ENCODE measurements at places on chromosomes 1 and 21. TPM values are rescaled to one million over a fixed set of nuclear protein-coding genes. Genes with fewer than 3 reads are reported as not detected.

- peak; percentile 67 for DNase-seq
These were observed 10.7 kb downstream of the FMOD start for GRCh38 chr1:203340112-203340790.

Gene NTMT2
- 5.9 TPM for total RNA-seq

Gene LRRC39
- 209 TPM for total RNA-seq

DNA sequence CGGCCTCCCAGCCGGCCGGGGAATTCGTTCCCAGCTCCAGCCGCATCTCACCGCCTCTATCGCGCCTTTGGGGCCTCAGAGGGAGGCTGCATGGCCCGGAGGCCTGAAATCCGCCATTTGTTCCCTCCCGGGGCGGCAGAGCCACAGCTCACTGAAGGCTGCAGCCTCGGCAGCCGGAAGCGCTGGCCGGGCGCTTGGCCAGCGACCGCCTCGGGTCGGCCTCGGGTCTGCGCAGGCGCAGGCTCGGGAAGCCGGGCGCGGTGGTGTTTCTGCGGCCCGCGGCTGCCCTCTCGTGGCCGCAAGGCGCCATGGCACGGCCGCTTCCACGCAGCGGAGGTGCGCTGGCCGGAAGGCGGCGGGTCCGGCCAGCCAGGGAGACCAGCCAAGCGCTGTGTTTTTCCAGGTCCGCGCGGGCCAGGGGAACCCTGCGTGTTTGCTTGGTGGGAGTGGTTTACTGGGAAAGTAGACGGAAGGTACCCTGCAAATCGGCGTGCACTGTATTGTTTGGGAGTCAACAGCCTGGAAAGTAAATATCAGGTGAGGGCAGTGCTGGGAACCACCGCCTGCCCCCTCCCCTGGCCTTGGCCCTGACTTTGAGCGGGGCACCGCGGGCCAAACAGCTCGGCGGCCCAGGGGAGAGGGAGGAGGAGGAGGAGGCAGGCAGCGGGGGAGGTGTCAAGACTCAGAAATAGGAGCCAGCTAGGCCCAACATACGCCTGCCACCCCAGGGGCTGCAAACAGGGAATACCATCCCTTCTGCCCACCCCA is 52.7 kb upstream of the CD34 start:
- peak; percentile 97 for DNase-seq

Gene MYOG
- not detected for total RNA-seq

Gene POU3F1
- not detected for total RNA-seq

DNA sequence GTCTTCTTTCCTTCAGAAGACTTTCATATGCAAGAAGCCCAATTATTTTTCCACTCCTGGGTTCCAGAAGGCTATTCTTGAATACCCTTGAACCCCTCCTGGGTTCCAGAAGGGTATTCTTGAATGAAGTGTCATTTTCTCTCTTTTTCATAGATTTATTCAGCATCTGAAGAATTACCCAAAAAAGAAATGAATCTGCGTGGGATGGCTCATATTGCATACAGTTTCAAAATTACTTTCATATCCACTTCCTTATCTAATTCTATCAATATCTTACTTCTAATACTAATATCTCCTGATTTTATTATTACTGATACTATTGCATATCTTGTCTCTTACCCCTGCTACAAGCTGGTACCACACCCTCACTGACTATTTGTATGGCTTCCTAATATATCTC is 22.6 kb upstream of the RABGAP1L start:
- DNase-seq: no peak

- no peak for DNase-seq
These were observed 152.4 kb downstream of the HLX start for GRCh38 chr1:221031458-221032203.

DNA sequence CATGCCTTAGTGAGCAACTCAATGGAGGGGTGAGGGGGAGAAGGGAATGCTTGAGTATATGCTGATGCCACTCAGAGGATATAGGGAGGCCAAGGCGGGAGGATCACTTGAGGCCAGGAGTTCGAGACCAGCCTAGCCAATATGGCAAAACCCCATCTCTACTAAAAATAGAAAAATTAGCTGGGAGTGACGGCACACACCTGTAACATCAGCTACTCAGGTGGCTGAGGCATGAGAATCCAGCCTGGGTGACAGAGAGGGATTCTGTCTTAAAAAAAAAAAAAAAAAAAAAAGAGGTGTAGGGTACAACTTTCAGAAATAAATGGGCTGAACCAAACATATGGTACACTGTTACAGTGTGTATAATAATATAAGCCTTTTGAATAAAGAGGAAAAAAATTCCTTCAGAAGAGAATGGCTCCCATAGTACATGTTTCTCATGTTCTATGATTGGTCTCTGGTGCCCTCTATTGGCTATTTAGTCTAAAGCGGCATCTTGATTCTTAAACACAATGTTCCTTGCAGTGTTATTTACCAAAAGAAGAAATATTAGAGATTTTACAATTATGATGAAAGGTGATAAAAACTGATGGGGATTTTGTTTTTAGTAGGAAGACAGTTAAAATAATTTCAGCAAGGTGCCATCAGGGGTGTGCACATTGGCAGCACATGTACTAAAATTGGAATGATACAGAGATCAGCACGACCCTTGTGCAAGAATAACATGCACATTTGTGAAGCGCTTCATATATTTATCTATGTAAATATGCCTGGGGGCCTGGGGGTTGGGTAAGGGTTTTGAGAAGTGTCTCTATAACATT is 109.8 kb downstream of the PATJ start:
- no peak for DNase-seq
